Cardiac septum (tissue), 1 donor: ENCODE measurements at places on chromosomes 2 and 18. TPM values are rescaled to one million over a fixed set of nuclear protein-coding genes. Genes with fewer than 3 reads are reported as not detected.

GRCh38 chr2:18795906-18796305, 206.5 kb upstream of the NT5C1B start:
- no peak for DNase-seq

- no peak for DNase-seq
Observed at GRCh38 chr18:44130376-44130942, 550.2 kb upstream of the SETBP1 start.

- DNase-seq, result peak; percentile 86
Observed at GRCh38 chr2:25362434-25363145, 20.9 kb upstream of the DNMT3A start.

Gene DYSF
- 82.8 TPM for total RNA-seq
